ENCODE measurements at places on chromosomes 12 and 14.

DNA sequence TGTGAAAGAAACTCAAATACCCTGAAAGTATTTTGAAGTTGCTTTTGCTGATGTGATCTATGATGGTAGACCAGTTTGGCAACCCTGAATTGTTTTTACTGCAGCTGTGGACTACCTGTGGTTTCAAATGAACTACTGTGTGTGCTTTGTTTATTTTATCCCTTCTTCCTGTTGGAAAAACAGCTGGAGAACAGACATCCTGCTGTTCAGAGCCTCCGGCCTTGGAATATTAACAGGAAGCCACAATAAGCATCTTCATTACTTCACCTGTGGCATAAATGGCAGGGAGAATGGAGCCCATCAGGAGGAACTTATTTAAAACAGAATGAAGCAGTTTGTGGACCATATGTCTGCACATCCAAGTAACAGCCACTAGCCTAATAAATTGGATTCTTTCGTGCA, 104.8 kb downstream of the DUSP6 start:
- peak; percentile 24 for DNase-seq

GRCh38 chr12:109625131-109625559, 51.6 kb downstream of the MVK start:
- no peak for DNase-seq

DNA sequence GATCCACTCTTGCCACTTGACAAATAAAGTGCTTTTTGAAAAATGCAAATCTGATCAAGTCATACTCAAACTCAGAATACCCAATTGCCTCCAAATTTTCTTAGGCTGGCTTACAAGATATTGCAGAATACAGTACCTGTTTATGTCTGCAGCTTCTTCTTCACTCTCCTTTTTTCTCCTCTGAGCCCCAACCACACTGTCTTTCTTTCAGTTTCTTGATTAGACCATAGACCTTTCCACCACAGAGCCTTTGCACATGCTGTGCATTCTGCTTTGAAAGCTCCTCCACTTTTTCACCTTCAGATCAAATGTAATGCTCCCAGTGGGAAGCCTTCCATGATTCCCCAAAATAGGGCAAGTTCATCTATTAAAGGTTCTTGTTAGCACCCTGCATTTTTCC, 13.9 kb upstream of the GYS2 start:
- DNase-seq: no peak

GRCh38 chr12:52146822-52147366, 44.9 kb downstream of the KRT80 start:
- no peak for DNase-seq

- DNase-seq: peak; percentile 33
Observed at GRCh38 chr14:88535149-88535548, 19.7 kb downstream of the PTPN21 start.

GRCh38 chr12:95942101-95942523, 302 bp downstream of the CCDC38 start:
- DNase-seq: no peak

DNA sequence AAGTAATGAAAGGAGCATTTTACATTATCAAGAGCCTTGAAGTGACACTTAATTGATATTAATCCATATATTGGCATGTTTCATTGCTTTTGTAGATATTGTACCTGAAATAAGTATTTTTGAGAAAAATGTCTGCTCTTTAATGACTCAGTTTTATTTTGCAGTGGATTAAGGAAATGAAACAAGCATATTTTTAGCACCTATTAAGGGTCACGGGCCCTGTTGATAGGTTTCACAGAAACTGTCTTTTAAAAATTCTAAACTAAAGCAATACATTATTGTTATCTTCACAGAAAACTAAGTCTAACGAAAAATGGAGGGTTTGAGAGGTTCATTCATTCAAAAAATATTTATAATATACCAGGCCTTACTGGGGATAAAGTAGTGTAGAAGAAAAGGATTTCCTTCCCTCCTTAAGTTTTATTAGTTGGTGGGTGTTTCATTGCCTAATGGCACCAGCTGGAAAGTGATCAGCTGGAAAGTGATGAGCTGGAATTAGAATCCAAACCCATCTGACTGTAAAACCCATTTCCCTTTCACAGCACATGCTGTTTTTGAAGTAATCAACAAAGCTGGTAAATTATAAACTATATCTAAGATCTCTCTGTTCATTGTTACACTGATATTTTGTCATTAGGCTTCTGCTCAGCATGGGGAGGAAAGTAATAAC, 54.2 kb downstream of the PTPRQ start:
- no peak for DNase-seq

GRCh38 chr12:109369831-109370230, 22.1 kb downstream of the MYO1H start:
- DNase-seq: no peak

- DNase-seq: no peak
Observed at GRCh38 chr12:87107766-87108165, 851.6 kb upstream of the MGAT4C start.

DNA sequence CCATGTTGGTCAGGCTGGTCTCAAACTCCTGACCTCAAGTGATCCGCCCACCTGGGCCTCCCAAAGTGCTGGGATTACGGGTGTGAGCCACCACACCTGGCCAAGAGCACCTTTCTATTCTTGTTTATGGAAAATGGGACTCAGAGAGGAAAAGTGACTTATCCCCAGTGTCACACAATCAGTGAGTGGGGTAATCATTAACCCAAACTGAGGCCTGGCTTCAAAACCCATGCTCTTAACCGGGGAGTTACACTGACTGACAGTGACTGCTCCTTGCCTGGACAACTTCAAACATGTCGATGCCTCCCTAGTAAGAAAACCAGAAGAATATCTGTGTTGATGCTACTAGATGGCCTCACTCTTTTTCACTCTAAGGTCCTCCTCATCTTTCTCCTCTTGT, 7.3 kb downstream of the CLEC7A start:
- no peak for DNase-seq

DNA sequence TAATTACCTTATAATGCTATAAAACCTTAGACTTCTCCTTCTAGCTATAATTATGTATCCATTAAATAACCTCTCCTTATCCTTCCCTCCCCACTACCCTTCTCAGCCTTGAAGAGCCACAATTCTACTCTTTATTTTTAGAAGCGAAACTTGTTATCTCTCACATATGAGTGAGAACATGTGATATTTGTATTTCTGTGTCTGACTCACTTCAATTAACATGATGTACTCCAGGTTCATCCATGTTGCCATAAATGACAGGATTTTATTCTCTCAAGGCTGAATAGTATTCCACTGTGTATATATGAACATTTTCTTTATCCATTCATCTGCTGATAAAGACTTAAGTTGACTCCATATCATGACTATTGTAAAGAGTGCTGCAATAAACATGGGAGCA, 485.6 kb downstream of the FLRT2 start:
- no peak for DNase-seq

DNA sequence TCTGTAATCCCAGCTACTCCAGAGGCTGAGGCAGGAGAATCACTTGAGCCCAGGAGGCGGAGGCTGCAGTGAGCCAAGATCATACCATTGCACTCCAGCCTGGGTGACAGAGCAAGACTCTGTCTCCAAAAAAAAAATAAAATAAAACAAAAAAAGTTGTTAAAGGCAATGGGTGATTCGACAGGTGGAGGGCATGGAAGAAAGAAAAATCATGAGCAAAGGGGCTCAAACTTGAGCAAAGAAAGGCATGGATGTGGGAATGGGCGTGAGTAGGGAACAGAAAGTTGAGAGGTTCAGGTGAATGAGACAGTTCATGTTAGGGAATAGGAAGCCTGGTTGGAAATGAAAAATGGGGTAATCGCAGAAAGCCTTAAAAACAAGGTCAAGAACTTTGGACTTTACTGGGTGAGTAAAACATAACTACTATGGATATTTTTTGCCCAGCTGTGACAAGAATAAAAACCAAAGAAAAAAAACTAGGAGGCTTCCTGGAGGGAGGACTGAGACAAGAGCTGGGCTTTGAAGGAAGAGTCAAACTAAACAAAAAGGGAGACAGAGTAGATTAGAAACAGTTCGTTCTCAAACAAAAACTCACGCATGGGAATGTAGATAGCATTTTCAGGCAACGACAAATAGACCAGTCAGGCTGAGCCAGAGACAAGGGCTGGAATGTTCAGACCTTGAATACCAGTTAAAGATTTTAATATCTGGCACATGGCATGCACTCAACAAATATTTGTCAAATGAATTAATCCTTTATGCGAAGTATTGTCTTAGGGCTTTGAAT, 18.8 kb downstream of the PYM1 start:
- DNase-seq: no peak

- no peak for DNase-seq
Observed at GRCh38 chr12:52170827-52171226, 21.0 kb downstream of the KRT80 start.

GRCh38 chr12:93002293-93003054, 73.4 kb upstream of the EEA1 start:
- no peak for DNase-seq

DNA sequence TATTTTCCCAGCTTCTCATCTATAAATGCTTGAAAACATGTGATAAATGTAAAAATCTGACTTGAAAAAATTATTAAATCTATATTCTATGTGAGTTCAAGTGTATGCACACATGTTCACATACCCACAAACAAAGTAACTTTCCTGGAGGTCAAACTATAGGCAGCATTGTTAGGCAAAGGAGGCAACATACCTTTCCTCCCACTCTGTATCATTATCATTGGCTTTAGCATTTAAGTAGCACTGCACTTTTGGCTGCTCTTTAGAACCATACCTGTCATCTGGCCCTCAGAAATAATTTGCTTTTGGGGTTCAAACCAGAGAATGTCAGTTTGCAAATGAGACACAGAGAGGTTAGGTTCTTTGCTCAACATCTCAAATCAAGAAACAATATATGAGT, 102.4 kb upstream of the CCDC196 start:
- peak; percentile 23 for DNase-seq

- no peak for DNase-seq
Observed at GRCh38 chr12:68521848-68522502, 88.7 kb upstream of the RAP1B start.

- DNase-seq: no peak
Observed at GRCh38 chr14:57732463-57733285, 133.2 kb downstream of the SLC35F4 start.

DNA sequence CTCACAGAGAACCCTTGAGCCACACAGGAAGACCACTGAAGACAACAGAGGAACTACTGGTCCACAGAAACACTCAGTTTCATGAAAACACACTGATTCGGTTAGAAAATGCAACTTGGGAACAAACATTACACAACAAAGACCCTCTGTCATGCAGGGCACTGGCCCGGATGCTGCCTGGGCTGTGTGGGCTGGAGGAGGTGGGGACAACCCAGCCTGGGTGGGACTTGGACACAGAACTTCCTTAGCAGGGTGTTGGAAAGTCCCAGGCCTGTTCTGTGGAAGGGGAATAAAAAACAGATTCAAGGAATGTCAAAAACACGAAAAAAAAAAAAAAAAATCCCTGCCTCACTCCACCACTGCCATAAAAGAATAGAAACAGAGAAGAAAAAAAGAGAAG, 181.0 kb downstream of the MON2 start:
- no peak for DNase-seq

- DNase-seq: no peak
Observed at GRCh38 chr12:115032521-115032920, 348.5 kb upstream of the TBX3 start.

DNA sequence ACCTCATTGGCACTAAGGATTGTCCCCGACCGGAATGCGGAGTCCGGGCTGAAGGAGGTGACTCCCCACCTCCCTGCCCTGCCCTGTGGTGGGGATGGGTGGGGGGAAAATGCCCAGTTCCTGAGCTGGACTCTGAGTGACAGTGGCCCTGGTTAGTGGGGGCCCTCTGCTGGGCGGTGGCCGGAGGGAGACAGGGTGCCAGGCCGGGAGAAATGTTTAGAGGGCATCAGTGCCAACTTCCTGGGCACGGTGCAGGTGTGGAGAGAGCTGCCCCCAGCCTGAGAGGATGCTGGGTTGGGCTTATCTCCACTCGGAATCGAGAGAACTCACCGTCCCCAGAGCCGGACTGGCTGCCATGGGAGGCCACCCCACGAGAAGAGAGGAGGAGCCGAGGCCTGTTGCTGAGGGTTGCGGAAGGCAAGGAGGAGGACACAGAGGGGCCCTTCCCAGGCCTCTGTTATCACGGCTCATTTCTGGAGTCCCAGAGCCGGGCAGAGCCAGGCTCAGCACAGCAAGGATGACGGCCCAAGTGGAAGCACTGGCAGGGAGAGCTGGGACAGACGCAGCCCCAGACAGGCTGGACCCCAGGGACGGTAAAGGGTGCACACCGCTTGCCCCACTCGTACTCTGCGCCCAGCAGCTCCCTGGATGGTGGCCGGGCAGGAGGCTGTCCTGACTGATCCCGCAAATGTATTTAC, 156.7 kb downstream of the KIF26A start:
- DNase-seq: no peak

DNA sequence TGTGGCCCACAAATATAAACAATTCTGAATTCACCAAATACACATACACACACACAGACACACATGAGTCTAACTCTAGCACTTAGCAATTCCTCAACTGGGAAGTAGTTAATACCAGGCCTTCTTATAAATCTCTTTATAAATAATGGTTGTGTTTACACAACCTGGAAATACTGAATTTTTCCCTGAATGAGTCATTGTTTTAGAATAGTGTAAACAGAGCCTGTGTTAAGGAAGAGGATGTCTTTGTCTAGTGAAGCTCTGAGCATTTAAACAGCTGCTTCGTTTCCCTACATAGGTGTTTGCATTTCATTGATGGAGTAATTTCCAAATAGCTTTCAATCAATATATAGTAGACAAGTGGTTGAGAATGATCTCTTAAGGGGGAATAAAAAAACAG, 218.8 kb downstream of the BTG1 start:
- no peak for DNase-seq

DNA sequence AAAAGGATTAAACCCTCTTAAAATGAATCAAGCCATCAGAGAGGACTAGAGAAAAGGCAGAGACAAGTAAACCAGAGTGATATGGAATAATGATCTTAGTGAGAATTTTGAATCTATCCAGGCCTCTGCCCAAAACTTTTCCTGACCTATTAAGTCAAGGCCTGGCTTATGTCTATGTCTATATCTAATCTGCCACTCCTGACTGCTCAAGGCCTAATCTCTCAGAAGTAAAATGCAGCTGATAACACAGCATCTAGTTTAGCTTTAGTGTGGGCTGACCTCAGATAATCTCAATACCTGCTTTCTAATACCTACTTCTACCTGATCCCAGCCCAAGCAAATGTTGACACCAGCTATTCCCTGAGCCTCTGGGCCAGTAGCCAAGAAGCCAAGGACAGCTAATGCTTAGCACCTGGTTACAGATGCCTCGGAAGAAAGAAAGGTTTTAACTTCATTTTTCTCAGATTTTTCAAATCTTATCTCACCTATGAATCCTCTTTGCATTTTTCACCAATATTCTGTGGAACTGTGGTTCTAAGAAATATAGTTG, 1472.5 kb upstream of the SEL1L start:
- DNase-seq: no peak

- no peak for DNase-seq
Observed at GRCh38 chr14:105502446-105503295, 11.6 kb downstream of the TEDC1 start.

- no peak for DNase-seq
Observed at GRCh38 chr14:88825503-88825902, 1.1 kb downstream of the TTC8 start.
